Islet precursor cell (in vitro differentiated cells): ENCODE measurements at places on chromosomes 2 and 18.

DNA sequence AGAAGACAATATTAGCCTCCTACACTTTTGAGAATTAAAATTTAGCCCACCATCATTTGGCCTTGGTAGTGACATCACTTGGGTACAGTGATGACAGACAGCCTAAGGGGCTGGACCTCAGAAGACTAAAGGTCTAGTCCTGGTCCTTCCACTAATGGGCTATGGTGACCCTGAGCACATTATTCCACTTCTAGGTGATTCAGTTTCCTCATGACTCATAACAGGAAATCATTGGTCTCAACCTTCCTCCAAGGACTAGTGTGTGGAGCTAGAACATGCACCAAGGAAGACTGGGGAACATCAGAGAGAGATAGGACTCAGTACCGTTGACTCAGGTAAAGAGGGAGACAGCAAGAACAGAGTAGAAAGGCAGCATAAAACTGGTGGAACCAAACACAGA lies 64.0 kb downstream of the TFCP2L1 start:
- no peak for DNase-seq

DNA sequence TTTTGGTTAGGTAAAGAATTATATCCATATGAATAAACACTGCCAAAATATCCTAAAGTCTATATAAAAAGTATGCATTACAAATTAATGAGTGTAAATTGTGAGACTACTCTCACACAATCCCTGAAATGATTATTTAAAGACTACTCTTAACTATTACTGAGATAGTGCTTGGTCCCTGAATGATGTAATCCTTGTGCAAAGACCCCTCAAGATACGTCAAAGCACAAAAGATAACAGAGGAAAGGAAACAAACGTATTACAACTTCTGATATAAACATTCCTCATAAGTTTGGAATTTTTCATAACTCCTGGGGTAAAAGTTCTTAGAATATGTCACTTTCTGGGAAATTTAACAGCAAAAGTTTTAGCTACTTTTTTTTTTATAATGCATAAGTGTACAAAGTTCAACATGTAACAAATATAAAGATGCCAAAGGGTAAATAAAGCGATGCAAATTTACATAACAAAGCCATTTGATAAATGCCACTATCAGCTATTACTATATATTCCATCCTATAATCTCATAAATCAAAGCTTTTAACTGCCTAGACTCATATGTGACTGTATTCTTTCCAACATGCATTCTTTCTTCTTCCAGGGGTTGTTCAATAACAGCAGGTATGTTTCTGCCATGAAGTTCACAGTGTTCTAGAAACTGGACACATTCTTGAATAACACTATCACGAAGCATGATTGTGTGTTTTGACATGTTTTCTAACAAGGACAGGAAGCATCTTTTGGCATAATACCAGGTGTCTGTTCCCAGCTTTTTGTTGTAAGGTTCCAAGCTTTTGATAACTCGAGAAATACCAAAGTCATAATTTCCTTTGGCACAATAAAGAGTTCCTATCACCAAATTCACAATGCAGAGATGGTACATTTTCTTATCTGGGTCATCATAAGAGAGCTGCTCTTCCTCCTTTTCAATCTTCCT lies 158.0 kb downstream of the AGPS start:
- no peak for DNase-seq

GRCh38 chr2:171225302-171225980 lies 64.7 kb upstream of the TLK1 start:
- peak; percentile 83 for DNase-seq

DNA sequence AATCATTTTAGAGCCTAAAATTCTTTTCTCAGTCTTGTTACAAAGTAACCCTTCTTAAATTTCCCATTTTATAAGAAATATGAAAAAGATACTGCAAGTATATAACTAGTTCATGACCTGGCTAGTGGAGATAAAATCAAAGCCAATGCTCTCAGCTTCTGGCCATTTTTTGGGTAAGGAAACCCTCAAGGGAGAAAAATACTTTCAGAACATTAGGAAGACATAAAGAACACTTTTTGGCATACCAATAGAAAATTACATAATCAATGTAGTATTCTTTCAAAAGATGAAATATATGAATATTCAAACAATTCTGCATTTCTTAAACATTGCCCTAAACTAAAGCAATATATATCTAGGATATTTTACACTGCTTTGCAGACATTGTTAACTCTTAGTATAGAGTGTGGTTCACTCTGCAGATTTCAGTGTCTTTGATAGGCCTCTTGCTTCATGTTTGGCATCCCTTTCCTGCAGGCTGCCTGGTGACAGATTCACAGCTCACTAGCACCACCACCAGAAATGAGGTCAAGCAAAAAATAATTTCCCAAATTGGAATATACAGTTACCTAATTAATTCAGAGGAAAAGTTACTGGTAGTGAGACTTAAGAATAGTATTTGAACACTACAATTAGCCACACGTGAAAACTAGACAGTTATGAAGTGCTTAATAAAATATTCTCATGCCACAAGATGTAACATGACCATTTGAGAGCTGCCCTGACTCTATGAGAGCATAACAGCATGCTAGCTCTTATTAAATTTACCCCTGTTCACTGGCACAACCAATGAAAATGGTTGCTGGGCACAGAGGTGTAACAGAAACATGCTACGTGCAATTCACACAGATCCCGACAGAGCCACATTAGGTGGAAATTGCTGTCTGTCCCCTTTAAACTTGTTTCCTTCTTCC lies 36.0 kb downstream of the PAIP2B start:
- DNase-seq, result no peak

GRCh38 chr2:20378891-20379519 lies 28.4 kb upstream of the PUM2 start:
- peak; percentile 91 for DNase-seq

DNA sequence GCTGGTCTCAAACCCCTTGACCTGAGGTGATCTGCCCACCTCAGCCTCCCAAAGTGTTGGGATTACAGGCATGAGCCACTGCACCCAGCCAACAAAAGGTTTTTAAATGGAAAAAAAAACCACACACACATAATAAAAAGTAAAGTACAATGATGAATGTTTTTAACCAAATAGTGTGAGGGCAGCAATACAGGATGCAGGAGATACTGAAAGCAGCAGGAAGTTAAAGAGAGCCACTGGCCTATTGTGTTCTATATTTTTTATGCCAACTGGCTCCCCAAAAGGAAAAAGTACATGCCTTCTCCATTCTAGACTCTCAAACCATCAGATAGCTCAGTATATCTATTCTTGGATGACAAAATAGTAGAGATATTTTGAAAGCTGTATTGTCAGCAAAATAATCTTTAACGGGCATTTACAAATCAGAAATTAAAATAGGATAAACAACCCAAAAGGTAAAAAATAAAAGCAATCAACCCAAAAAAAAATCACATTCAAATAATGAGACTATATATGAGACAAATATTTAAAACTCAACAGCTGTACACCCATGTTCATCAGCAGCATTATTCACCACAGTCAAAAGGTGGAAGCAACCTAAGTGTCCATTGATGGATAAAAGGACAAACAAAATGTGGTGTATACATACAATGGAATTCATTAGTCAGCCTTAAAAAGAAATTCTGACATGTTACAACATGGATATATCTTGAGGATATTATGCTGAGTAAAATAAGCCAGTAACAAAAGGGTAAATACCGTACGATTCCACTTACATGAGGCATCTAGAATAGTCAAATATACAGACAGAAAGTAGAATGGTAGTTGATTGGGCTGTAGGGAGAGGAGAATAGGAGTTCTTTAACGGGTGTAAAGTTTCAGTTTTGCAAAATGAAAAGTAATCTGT lies 26.2 kb downstream of the GPATCH11 start:
- DNase-seq, result no peak

DNA sequence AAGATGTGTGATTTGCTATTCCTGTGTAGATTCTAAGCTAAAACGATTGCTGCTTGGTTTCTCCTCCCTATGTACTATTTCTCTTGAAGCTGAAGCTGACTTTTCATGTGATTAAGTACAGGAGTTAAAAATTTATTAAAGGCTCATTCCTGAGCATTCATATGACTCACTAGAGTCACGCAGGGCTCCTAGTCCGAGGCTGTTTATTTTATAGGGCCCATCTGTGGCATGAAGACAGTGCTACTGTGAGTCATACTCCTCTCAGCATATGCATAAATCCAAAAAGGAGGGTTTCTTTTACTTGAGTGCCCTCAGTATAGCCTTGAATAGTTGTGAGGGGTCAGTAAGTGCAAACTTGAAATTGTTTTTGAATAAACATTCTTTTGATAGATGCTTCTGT lies 378.8 kb downstream of the PTPRM start:
- DNase-seq, result no peak
